CD4-positive, alpha-beta T cell treated with Interleukin-15 for 4 hours (primary cell): ENCODE measurements at places on chromosomes 2 and 18.

GRCh38 chr18:30343090-30343489 is 699.5 kb downstream of the DSC3 start:
- DNase-seq = no peak

- DNase-seq = no peak
These were observed 85.0 kb downstream of the ZNF516 start for GRCh38 chr18:76410033-76410432.

DNA sequence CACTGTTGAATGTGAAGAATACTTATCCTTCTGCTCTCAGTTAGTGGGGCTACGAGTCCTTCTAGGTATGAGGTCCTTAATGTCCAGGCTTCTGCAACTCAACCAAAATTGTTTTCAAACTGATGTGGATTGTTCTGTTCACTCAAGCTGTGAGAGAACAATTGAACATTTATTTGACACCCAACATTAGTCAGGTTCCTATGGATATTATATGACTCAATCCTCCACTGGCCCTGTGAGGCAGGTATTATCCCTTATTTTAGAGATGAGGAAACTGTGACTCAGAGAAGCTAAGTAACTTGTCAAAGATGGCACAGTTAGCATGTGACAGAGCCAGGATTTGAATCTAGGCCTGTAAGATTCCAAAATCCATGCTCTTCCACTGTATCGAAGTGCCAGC is 1.2 kb upstream of the LYG2 start:
- no peak for DNase-seq

- DNase-seq = no peak
These were observed 264.5 kb downstream of the NDUFA10 start for GRCh38 chr2:239760596-239760995.

DNA sequence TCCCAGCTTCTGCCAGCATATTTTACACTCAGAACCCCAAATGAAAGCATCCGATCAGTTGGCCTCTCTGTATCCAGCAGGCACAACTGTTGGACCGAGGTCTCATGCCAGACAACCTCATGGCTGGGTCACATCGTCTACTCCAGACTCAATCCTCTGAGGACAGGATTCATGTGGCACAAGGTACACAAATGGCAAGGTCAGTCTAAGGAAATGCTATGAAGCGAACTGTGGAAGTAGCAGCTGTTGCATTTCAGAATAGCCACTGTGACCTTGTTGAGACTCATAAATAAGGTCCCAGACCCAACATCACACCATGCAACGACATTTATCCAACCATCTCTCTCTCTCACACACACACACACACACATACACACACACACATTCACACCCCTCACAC is 7.1 kb upstream of the FZD7 start:
- DNase-seq = no peak

DNA sequence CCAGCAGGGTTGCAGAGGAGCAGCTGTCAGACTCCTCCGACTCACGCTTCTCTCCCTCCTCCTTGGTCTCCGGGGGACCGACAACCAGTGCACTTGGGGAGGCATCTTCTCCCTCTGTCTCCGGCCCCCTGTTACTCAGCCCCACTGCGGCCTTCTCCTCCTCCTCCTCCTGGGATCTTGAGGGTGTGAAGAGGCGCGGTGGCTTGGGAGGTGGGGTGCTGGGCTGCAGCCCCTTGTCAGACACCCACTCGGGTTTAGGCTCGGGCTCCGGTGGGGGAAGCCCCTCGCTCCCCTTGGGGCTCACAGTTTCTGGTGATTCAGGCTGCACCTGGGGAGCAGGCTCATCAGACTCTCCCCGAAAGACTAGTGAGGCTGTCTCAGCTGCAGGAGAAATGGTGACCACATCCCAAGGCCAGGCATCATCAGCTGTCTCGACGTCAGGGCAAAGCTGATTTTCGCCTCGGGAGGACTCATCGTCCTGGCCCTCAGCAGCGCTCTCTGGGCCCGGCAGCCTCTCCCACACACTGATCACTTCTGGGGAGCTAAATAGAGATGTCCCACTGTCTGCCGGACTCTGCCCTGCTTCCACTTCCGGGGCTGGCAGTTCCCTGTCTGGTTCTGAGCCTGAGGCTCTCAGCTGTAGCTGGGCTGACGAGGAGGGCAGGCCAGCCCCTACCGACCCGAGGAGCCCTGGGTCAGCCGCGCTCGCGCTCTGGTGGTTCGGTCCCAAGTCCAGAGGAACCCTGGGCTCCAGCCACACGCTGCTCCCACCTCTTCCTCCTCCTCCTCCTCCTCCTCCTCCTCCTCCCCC is 9.0 kb upstream of the SFXN5 start:
- no peak for DNase-seq

- no peak for DNase-seq
These were observed 174.5 kb upstream of the STON1 start for GRCh38 chr2:48355494-48355893.
